ENCODE measurements at places on chromosomes 13 and 19.
A peak's percentile ranks its signal among the peaks of the same experiment; 100 is the strongest.

GRCh38 chr13:86933676-86934075 lies 737.5 kb upstream of the SLITRK5 start:
- no peak for DNase-seq

DNA sequence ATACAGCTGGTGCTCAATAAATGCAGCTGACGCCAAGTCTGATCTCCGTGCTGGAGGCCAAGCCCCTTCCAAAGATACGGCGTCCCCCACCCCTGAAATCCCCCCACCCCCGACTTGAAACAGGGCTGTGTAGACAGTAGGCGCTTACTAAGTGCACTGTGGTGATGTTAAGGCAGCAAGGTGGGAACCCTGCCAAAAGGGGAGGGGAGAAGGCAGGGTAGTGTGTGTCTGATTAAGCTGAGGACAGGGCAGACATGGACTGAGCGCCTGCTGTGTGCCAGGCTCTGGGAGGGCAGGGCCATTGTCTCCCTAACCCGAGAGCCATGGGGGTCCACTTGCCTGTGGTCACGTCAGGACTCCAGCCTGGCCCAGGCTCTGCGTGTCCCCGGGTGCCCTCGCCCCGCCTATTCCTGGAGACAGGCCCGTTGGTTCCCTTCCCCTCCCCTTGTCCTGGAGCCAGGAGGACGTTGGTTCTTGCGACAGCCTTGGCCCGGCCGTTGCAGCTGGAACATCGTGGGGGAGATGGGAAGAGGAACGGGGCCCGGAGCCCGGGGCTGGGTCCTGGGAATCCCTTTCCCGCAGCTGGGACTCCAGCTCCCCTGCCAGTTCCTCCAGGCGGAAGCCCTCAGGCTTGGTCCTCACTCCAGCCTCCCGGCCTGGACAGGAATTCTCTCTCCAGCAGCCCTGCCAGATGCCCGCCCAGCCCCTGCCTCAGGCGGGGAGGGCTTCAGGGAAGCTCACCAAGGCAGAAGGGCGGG lies 1.7 kb upstream of the ELANE start:
- no peak for DNase-seq

DNA sequence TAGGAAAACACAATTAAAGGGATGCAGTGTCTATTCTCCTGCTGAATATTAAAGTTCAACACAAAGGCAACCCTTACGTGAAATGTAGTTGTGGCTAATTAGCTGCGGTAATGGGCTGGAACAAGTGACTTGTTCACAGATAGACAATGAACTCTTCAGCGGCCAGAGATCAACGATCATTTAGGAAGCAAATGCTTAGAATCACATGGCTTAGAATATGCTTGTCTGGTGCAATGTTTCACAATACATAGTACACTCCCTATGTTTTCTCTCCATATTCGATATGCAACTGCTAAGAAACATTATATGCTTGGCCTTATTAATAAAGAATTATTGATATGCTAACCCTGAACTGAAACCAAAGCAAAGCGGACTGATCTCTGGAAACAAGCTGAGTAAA lies 25.7 kb upstream of the MTUS2 start:
- no peak for DNase-seq

DNA sequence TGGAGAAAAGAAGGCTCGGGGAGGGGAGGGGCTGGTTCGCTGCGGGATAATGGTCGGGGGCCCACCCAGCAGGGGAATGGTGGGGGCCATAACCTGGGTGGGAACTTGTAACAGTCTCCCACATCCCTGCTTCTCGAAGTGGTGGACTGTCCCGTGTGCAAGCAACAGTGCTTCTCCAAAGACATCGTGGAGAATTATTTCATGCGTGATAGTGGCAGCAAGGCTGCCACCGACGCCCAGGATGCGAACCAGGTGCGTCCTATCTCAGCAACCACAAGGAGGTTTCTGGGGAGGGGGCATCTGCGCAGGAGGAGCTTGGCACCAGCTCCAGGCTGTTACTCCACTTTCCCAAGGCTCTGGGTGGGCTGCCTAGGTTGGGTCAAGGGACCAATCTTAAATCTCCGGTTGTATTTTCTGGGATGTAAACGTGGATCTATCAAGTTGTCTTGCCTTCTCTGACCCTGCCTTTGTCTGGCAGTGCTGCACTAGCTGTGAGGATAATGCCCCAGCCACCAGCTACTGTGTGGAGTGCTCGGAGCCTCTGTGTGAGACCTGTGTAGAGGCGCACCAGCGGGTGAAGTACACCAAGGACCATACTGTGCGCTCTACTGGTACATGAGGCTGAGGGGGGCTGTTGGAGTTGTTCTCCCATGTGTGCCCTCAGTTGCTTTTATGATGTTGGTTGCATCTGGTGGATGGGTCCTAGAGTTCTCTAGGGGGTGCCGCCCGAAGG lies 1.6 kb downstream of the TRIM28 start:
- DNase-seq, result no peak

DNA sequence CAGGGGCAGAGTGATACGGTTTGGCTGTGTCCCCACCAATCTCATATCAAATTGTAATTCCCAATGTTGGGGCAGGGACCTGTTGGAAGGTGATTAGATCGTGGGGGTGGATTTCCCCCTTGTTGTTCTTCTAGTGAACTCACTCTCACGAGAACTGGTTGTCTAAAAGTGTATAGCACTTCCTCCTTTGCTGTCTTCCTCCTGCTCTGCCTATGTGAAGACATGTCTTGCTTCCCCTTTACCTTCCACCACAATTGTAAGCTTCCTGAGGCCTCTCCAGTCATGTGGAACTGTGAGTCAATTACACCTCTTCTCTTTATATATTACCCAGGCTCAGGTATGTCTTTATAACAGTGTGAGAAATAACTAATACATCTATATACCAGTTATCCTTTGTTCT lies 706.4 kb upstream of the KLHL1 start:
- no peak for DNase-seq

GRCh38 chr13:27622102-27622820 lies 569 bp downstream of the POLR1D start:
- DNase-seq, result no peak

- no peak for DNase-seq
These were observed 3.5 kb upstream of the TLE5 start for GRCh38 chr19:3065675-3066357.

- no peak for DNase-seq
These were observed 4.5 kb downstream of the NAA16 start for GRCh38 chr13:41315443-41316047.

DNA sequence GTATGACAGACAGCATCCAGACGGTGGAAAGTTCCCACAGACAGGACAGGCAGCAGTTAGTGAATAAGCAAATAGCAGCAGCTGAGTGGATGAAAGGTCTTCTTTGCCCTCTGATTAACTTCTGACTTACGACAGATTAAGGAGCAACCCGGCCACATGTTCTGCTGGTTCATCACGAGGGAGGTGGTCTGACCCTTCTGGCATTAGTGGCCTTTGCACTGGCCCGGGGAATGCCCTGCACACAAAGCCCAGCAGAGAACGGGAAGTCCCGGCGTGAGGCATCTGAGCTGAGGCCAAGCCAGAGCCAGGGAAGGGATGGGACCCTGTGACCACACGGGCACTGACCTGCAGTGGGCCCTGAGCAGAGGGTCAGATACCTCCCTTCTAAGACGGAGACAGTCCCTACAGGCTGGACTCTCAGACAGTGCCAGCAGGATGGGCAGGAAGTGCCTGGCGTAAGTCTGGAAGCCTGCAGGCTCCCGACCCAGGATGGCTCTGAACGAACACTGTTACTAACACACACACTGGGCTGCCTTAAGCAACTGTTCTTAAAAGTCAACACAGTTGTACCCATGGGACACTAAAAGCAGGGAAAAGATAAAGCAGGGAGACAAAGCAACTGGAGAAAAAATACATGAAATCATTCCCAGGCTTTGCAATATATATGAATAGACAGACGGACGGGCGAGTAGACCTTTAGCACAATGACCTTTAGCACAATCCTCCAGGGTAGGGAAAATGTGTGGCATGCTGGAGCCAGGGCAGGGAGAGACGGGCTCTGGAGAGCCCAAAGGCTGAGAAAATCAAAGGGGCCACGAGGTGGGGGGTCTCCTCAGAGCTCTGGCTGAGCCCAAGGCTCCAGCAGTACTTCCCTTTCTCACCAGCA lies 6.3 kb downstream of the C19orf12 start:
- no peak for DNase-seq

DNA sequence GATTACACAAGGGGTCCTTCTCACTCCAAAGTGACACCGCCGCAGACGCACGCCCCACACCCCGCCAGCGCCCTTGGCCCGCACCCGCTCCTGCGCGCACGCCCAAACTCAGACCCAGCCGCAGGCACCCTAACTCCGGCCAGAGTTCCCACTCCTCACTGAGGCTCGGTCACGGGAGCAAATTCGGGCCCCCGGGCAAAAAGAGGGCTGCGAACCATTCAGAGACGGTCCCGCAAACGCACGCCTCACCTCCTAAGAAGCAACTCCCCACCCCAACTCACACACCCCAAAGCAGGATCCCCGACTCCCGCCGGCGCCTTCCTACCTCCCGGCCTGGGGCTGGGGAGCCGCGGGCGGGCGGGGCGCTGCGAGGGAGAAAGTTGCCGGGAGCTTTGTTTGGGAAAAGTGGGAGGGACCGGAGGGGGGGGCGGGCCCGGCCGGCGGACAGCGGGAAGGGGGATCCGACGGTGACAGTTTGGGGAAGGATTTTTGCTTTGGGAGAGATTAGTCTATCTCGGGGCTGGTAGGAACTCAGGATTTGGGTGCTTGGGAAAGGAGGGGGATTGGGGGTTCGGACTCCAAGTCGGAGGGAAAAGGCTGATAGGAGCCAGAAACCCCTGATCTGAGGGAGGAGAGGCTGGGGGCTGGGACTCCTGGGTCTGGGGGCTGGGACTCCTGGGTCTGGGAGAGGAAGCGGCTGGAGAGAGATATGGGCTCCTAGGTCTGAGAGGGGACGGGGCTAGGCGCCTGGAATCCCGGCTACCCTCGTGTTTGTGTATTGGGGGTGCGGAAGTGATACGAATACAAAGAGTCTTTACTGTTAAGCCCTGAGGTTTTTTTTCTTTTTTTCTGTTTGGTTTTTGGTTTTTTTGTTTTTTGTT lies at the start of gene TEAD2:
TEAD2 (minus strand) TSS at position 369 of the 881 bp plus-strand sequence. CDS start 2,341 bp downstream, outside the sequence.
- DNase-seq, result no peak

DNA sequence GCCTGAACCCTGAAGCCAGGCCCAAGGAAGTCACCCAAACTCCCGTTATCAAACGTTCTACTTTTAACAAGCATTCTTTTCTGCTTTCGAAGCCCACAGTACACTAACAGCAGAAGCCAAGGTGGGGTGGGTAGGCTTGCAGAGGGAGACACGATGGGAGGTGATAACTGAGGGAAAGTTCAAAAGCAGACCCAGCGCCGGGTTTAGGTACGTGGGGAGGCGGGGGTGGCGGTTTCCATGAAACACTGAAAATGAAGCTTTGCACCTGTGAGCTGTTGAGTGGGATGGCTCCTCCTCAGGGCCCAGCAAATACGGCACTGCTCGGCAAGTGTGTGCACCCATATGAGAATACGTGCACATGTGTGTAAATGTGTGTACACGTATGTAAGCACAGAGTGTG lies 49.8 kb downstream of the KLF2 start:
- DNase-seq, result no peak

- DNase-seq, result no peak
These were observed 154.2 kb upstream of the MAB21L1 start for GRCh38 chr13:35630551-35631275.

GRCh38 chr19:53608381-53608780 lies 23.4 kb upstream of the DPRX start:
- DNase-seq, result no peak

- no peak for DNase-seq
These were observed 10.7 kb downstream of the ANO8 start for GRCh38 chr19:17323964-17324332.

DNA sequence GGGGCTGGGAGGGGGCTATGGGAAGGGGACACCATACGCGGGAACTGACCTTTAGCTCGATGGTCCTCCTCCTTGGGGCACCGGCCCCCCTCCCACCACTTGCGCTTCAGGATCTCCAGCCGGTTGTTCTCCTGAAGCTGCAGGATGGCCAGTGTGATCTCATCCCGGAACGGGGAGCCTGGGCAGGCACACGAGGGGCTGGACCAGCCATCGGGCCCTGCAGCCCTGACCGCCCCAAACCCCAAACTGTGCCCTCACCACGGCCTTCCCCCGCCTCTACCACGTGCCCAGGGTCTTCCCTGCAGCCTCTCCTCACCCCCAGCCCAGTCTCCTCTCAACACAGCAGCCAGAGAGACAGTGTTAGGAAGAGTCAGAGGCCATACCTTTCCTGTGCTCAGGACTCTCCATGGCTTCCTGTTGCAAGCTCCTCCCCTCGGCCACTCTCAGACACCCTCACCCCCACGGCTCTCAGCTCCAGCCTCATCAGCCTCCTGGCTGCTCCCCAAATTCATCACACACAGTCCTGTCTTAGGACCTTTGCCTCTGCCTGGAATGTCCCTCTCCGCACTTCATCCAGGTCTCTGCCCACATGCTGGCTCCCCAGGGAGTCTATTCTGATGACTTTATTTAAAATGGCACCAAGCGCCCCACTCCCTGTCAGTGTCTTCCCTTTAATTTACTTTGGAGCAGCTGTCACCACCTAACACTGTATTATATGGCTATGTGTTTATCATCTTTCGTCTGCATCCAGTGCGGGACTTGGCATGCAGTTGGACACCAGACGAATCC lies 9.7 kb upstream of the ATP1A3 start:
- DNase-seq, result no peak

- DNase-seq, result peak; percentile 6
These were observed 46.3 kb upstream of the ZNF730 start for GRCh38 chr19:23070353-23071146.

DNA sequence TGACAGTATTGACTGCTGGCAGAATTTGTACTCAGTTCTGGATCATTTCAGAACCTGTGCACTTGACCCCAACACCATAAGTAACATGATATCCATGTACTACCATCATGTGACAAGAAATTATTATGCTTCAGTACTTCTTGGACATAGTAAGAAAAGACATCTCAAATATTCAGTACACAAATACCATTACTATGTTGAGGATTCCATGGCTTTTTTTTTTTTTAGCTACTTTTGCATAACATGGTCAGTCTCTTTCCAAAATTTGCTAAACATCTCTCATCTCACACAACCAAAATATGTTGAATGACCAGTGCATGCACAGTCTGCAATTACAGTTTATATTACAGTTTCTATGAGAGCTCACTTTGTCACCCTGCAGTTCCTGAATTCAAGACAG lies 85.3 kb downstream of the FLT1 start:
- DNase-seq, result no peak

All from stimulated activated CD4-positive, alpha-beta T cell treated with anti-CD3 and anti-CD28 coated beads, Interleukin-1b, Interleukin-23, amount 100 ng/mL, for 48 hours (primary cell).